CD8-positive, alpha-beta T cell (primary cell): ENCODE measurements at places on chromosomes 7 and 10.
A peak's percentile ranks its signal among the peaks of the same experiment; 100 is the strongest.

DNA sequence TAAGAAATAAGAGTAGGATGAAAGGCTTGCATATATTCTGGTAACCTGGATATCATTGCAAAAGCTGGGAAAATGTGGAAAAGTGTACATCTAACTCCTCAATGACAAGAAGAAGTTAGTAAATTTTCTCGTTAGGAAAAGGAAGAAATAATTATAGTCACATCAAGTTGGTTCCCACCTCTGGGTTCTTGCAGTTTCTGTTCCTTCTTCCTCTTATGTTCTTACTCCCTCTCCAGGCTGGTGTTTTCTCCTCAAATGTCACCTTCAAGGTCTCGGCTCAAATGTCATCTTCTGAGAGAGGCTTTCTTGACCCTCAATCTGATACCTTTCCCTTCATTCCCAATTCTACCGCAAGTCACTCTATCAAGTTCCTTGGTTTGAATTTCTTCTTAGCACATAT is 64.4 kb downstream of the ENTPD1 start:
- DNase-seq = no peak

DNA sequence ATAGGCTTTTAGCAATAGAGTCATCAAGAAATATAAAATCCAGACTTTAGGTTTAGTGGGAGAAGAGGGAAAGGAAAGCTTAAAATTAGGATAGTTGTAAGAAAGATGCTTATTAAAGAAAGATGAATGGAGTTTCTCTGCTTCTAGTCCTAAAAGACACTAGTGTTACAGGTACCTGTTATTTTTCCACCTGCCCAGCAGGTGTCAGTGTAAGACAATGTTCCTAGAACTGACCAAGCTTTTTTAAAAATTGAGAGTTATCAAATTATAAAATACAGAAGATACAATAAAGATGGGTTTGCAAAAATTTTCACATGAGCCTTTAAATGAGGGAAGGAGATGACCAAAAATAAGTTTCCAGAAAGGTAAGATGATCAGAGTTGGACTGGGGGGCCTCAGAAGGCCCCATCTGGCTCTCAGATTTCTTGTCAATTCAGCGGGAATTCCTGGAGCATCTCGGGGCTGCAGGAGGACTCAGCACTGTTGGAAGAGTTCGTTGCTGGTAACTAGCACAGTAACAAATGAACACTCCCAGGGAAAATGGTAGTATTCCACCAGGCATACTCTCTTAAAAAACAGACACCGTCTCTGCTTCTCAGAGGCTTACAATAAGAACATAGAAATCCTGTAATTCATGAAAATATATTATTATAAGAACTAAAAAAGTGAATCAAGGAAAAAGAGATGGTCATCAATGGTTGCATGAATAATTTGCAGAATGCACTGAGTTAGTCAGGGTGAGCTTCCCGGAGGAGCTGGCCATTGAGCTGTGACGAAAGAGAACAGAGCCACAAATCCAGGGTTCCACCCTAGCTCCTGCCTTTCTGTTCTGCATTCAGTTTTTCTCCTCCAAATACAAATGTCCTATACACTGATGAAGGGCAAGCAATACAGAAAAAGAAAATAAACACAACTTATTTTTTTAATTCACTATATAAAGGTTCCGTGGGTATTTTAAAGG is 71.8 kb upstream of the PIK3CG start:
- no peak for DNase-seq

DNA sequence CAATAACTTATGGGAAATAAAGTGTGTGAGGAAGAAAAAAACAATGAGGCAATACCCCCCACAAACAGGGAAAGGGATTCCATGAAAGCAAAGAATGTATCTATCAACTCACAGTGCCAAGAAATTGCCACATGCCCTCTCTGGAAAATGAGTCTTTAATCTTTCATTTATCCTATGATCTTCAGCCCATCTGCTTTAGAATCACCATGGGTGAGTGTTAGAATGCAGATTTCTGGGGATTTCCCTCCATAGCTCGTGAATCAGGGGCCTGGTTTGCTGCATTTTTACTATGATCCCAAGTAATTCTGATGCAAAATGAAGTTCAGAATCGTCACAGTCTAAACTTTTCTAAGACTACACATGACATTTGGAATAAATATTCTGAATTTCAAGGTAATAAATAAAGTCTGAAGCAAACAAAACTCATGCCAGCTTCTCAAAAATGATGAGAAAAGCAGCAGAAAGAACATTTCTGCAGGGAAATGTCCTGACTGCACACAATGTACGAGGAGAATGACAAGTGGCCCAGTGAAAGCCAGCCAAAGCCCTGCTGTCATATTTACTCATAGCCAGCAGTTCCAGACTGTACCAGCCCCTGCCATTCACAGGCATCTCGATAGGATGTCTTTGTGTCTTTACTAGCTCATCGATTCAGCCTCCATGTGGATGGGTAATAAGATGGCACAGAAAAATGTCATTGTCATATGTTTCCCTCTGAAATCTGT is 167.1 kb downstream of the ELMO1 start:
- no peak for DNase-seq

DNA sequence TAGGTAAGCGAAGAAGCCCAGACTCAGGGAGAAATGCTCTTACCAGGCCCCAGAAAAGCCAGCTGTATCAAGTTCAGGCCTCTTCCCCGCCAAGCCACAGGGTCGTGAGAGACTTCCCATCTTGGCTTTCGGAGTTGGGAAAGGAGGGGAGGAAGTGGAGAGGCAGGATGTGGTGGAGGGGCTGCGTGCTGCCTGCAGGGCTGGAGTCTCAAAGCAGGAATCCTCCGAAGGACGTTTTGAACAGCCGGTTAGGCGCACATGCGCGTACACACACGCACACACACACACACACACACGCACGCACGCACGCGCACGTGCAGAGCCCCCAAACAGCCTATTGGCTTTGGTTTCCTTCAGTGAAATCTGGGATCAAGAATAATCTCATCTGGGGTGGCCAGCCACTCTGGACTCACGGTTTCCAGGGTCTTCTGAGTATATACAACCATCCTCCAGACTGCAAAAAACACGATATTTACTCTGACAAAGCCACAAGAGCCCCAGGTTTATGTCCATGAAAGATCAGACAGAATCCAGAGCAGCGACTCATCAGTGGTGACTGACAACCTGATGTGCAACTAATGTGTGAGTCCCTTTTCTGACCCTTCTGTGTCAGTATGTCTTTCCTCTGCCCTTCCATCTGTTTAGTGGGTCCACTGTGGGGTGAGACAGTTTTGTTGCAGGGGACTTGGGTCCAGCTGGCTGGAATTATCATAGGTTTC is 115.0 kb upstream of the ZNF438 start:
- peak; percentile 48 for DNase-seq

- DNase-seq = no peak
Observed at GRCh38 chr7:10815546-10815945, 158.1 kb upstream of the PHF14 start.

DNA sequence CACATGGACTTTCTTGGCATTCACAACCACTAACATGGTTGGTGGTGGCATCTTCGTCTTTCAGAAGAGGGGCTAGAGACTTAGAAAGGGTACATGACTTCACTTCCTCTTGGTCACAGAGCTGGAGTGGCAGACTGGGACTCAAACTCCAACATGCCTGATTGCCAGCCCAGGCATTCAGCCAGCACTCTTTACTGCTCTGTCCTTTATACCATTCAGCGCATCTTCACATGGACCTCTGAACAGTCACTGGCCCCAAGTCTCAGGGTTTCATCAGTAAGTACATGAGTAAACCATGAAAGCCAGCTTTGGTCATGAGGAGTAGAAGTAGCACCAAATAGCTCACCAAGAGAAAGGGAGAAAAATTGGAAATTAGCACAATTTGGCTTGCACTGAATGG is 148.4 kb upstream of the KLF14 start:
- DNase-seq = no peak

- no peak for DNase-seq
Observed at GRCh38 chr10:119517235-119518141, 25.0 kb downstream of the RGS10 start.

DNA sequence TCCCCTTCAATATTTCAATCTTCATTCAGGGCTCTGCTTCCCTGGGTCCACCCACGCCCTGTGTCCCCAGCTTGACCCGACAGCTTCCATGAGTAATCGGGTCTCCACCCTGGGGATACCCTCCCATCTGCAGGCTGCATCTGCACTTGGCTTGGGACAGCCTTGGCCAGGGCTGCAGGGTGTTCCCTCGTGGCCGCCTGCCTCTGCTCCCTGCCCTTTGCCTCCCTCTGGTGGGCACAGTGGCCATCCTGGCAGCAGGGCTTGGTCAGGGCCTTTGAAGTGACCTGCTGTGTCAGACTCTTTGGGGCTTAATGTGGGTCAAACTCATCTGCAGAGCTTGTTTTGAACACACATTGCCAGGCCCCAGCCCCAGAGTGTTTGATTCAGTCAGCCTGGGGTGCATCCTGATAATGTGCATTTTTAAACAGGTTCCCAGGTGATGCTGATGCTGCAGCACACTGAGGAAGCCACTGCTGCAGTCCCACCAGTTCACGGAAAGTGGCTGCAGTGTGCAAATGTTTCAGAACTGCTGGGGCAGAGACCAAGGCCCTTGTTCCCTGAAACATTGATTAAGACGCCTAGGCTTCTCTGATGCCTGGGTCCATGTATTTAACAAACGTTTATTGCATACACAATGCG is 80.7 kb upstream of the SEC61G start:
- no peak for DNase-seq

DNA sequence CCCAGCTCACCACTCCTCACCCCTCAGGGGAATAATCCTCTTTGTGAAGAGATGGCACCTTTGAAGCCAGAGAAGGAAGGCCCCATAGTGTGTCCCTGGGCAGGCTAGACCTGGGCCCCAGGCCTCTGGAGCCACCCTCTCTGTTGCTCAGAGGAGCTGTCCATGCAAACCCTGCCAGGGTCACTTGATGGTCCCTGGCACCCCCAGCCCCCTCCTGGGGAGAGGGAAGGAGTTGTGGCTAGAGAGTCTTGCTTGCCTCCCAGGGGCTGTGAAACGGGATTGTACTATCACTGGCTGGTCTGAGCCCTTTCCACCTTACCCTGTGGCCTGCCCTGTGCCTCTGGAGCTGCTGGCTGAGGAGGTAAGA is 5.8 kb downstream of the GHRHR start:
- DNase-seq = no peak

DNA sequence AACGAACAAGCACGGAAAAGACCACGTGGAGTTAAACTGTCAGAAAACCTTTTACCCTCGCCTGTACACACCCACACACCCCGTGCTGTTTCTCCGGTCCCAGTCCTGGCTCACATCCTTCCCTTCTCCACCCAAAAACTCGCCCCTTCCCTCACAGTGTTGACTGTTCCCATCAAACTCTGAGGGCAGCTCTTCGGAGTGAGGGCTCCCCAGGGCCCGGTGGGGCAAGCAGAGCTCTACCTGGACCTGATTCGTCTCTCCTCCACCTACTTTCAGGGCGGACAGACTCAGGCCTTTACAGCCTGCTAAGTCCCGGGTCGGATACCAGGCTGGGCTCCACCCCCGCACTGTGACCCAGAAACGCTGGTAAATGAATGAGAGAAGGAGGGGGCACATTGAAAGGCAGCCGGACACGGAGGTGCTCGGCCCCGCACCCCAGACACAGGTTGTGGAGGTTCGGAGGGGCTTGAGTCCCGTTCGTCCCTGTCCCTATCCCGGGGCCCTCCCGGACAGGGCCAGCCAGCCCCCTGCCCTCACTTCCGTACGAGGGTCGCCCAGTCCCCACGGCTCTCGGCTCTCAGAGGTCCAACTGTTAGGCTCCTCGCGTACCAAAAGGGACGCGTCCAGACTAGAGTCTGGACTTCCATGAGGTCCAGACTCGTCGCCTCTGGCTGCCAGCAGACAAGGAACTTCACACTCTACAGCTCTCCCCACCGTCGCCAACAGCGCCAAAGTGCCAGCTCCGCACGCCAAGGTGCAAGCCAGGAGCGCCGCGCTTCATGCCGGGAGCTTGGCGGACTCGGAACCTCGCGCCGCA is 31.7 kb upstream of the ASL start:
- DNase-seq = no peak

- no peak for DNase-seq
Observed at GRCh38 chr10:119431034-119431772, 111.3 kb downstream of the RGS10 start.

DNA sequence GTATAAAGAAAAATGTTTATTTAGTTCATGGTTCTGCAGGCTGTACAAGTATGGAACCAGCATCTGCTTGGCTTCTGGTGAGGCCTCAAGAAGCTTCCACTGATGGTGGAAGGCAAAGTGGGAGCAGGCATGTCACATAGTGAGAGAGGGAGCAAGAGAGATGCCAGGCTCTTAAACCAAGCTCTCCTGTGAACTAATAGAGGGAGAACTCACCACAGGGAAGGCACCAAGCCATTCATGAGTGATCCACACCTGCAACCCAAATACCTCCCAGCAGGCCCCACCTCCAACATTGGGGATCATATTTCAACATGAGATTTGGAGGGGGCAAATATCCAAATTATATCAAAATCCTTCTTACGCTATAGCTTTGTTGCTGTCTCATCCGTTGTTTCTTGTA is 113.1 kb downstream of the CPED1 start:
- DNase-seq = no peak

GRCh38 chr7:90433221-90433620 is 30.0 kb downstream of the CLDN12 start:
- no peak for DNase-seq

DNA sequence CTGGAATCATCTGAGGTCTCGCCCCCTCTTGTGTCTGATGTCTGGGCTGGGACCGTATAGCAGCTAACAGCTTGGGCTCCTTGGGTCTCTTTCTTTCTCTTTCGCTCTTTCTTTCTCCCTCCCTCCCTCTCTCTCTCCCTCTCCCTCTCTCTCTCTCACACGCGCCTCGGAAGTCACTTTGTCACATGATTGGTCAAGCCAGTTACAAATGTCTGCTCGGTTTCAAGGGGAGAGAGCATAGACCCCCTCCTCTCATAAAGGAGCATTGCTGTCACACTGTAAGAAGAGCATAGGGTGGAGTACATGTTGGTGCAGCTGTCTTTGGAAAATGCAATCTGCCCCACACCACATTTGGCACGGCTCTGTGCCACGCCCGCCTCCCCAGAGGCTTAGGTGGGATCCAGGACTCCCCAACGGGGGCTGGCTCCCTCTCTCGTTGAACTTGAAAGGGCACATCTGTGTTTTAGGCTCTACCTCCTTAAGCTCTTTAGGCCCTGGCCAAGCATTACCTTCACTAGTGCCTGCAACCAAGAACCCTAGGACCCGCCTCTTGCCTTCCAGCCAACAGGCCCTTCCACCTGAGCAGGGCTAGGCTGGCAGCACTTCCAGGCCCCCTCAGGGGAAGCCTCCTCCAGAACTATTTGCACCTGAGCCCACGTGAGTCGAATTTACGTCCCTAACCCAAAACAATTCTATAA is 61.9 kb upstream of the CACUL1 start:
- no peak for DNase-seq
